ENCODE measurements at places on chromosomes 6 and 20.

DNA sequence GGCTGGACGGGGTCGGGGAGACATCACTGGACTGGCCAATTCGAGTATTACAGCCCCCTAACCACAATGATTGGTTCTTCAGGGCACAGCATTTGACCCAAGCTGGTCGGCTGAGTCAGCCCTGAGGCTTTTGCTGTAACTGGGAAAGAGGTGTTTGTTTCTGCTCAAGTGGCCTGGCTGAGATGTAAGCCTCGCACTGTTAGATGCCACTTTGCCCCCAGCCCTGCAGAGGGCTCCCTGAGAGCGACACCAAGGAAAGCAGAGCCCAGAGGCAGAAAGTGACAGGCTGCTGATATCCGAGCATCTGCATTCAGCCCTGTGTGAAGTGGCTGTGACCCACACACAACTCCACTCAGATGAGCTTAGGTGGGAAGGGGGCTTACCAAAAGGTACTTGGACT, 19.4 kb downstream of the ERGIC3 start:
- DNase-seq = no peak

DNA sequence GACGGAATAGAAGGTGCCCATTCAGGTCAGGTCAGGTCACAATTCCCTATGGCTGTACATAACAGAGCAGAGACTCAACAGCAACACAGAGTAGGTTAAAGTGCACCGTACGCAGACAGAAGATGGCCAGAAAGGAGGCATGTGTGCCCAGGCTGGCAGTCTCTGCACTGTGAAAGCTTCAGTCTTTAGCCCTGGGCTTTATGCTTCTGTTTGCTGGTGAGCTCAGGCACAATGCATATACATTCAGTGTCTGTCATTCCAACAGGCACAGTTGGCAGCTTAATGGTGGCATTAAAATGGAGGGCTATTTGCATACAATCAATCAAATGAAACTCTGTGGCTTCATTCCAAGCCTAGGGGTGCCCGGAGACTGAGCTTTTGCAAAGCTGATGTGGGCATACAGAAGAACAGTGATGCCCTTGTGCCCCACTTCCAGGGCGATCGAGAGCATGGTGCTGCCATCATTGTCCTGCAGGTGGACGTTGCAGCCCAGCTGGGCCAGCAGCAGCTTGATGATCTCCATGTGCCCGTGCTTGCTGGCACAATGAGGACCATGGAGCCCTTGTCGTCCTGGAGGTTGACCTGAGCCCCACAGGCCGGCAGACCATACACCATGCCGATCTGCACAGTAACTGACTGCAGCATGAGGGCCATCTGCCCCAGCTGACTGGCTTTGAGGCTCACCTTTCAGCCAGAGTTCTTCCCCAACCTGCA, 22.4 kb downstream of the TRMT6 start:
- DNase-seq = no peak

DNA sequence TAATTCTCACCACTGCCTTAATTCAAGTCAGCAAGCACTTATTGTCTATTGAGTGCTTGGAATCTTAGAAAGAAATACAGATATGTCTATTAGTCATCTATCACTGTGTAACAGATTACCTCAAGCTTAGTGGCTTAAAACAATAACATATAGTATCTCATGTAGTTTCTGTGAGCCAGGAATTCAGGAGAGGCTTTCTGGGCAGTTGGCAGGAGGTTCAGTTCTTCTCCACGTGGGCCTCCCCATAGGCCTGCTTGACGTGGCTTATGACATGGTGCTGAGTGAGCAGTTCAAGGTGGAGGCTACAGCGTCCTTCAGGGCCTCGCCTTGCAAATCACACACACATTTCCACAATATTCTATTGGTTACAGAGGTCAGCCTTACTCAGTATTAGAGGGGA, 69.7 kb downstream of the DTD1 start:
- DNase-seq = no peak

GRCh38 chr20:775679-776135, 7.4 kb upstream of the SLC52A3 start:
- DNase-seq = no peak

- DNase-seq = no peak
Observed at GRCh38 chr6:86949771-86950170, 12.4 kb downstream of the HTR1E start.

- DNase-seq = no peak
Observed at GRCh38 chr6:150343434-150343833, 25.4 kb upstream of the IYD start.
